ENCODE measurements at places on chromosomes 11 and 22.

GRCh38 chr11:12725055-12725862 lies 51.0 kb downstream of the TEAD1 start:
- no peak for DNase-seq

- DNase-seq, result no peak
These were observed 546 bp downstream of the DRAP1 start for GRCh38 chr11:65919573-65920371.

- no peak for DNase-seq
These were observed 198.3 kb upstream of the PGR start for GRCh38 chr11:101327908-101328307.

- no peak for DNase-seq
These were observed 68.6 kb upstream of the SORL1-AS1 start for GRCh38 chr11:121521145-121522042.

- no peak for DNase-seq
These were observed 29.5 kb downstream of the TMEM123 start for GRCh38 chr11:102422817-102423712.

DNA sequence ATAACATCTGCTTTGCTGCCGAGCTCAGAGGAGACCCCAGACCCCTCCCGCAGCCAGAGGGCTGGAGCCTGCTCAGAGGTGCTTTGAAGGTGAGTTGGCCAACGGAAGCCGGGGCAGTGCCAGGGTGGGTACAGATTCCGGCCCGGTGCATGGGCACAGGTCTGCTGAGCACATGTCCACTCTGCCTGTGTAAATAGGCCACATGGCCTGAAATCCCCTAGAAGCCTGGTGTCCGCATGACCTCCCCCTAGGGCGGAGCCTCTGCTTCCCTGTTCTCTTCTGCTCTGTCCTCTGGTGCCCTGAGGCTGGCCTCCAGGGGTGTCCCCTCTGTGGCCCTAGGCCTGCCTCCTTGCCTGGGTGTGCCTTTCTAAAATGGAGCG lies 19.6 kb upstream of the TXNRD2 start:
- no peak for DNase-seq

DNA sequence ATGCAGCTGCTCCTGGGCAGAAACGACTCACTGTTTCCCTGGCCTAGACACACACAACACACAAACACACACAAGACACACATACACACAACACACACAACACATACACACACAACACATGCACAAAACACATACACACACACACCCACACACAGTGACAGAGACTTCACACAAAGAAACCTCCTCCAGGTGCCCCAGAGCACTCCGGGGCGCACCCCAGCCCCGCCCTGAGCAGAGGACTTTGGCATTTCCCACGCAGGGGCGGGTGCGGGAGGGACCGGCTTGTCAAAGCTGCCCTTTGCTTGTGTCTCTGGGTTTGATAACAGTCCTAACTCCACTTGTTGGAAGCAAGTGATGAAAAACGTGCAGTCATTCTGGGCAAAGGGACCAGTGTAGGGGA lies 6.5 kb downstream of the APOBEC3A start:
- DNase-seq, result no peak

GRCh38 chr11:134592391-134592990 lies 180.4 kb upstream of the B3GAT1 start:
- peak; percentile 17 for DNase-seq

DNA sequence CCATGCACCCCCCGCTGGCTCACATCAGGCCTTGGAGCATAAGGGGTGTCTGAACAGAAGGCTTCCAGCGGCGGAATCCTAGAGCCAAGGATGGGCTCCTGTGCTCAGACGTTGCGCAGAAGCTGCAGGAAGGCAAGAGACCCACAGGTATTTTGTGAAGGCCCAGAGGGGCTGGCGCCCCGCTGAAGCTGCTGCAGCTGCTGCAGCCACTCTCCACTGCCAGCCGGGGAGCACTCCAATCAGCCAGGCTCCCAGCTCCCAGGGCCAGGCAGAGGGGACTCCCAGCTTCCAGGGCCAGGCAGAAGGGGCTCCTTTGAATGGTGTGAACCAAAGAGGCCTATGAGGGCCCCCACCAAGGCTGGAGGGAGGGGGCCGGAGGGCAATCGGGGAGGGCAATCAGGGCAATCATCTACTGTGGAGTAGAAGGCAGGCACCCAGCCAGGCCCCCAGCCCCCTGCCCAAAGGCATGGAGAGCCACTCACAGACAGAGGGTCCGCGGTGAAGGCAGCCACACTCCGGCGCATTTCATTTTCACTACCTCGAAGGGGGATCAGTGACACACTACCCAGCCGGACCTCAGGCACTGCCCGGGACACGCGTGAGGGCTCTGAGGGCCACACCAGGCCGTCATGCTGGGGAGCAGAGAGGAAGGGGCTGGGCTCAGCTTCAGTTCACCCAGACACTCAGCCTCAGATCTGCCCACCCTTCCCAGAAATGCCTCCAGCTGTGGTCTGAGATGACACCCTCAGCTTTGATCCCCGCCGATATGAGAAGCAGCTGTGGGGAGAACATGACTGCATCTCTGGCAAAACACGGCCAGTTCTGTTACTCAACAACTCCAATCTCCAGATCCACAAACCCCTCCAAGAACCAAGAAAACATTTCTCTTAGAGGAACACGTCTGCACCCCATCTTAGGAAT lies 11.6 kb upstream of the PDE2A start:
- no peak for DNase-seq

DNA sequence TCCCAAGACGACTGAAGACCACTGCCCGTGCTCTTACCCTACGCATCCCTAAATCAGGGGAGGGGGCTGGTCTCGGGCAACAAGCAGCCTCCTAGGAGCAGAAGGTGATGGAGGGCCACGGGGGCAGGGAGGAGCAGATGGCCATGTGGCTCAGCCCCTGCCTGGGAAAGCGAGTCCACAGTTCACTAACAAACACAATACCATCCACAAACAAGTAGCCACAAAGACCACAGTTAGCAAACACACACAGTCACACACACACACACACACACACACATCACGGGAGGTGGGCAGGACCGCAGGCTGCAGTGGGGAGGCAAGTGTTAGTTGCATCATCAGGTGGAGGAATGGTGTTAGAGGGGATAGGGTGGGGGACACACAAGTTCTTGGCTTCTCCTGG lies 13.2 kb upstream of the FXYD2 start:
- no peak for DNase-seq

GRCh38 chr11:43576803-43577521 lies 103.6 kb upstream of the HSD17B12 start:
- DNase-seq, result no peak

DNA sequence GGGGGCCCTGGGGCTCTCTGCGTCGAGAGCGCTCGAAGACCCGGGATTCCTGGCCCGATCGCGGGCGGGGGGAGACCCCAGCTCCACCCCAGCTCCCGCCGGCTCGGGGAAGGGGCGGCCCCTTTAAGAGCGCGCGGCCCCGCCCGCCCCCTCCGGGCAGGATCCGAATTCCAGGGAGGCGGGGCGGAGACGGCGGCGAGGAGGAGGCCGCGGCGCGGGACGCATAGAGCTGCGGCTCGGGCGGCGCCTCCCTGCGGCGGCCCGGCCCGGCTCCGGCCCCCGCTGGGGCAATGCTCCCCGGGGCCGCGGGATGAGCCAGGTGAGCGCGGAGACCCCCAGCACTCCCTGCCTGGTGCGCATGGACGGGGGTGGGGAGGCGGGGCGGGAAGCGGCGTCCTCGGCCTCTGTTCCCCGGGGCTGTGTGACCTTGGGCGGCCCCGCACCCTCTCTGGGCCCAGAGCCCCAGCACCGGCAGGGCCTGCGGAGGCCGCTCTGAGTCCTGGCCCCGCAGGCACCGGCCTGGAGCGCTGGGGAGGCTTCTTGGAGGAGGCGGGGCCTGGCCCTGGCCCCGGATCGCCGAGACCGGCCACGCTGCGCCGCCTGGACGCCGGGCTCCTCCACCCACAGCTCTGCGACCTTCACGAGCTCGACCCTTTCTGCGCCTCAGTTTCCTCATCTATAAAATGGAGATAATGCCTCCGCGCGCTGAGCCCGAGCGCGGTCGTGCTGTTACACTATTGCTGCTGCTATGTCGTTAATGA lies 565 bp downstream of the GAS2L1 start:
- no peak for DNase-seq

Measured in stimulated activated CD8-positive, alpha-beta memory T cell treated with anti-CD3 and anti-CD28 coated beads, Interleukin-15, amount 100 ng/mL, for 1 hour (primary cell).